ENCODE measurements at places on chromosomes 5 and 9.

DNA sequence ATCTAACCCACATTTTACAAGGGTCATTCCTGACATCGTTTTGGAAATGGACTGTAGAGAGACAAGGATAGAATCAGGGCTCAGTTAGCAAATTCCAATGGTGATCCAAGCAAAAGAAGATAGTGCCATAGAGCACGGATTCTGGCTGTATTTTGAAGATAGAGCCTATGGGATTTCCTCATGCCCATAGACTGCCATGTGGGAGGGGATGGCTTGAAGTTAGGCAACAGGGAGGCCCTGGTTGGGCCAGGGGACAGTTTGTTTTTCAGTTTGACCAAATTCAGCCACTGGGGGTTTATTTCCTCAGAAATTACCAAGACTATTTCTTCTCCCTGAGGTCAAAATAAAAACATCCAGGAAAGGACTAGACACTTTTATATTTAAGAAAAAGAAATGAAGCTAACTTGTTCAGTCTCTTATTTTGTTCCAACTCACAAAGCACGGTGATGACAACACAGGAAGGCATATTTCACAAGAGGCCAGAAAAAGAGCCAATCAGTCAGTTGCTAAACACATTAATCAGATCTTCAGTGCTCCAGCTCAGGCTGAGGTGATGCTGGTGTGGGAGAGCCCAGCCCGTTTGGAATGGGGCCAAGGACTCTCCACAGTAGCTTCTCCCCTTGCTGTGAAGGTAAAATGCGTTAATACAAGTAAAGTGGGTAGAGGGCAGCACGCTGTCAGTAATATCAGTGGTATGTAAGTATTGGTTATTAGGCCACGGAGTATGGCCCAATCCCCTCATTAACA is 4.4 kb upstream of the DCTN4 start:
- DNase-seq: no peak

GRCh38 chr5:41738710-41739354 is 131.4 kb downstream of the OXCT1 start:
- no peak for DNase-seq

DNA sequence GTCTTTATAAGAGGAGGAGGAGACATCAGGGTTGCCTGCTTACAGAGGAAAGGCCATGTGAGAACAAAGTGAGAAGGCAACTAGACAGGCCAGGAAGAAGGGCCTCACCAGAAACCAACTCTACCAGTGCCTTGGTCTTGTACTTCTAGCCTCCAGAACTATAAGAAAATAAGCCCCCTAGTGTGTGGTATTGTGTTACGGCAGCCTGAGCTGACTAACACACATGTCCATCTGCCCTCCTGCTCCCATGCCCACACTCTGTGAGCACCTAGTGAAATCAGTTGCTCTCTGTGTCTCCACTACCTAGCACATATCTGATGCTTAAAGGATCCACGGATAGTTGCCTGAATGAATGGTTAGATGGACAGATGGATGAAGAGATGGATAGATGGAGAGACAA is 6.9 kb downstream of the AK3 start:
- no peak for DNase-seq

DNA sequence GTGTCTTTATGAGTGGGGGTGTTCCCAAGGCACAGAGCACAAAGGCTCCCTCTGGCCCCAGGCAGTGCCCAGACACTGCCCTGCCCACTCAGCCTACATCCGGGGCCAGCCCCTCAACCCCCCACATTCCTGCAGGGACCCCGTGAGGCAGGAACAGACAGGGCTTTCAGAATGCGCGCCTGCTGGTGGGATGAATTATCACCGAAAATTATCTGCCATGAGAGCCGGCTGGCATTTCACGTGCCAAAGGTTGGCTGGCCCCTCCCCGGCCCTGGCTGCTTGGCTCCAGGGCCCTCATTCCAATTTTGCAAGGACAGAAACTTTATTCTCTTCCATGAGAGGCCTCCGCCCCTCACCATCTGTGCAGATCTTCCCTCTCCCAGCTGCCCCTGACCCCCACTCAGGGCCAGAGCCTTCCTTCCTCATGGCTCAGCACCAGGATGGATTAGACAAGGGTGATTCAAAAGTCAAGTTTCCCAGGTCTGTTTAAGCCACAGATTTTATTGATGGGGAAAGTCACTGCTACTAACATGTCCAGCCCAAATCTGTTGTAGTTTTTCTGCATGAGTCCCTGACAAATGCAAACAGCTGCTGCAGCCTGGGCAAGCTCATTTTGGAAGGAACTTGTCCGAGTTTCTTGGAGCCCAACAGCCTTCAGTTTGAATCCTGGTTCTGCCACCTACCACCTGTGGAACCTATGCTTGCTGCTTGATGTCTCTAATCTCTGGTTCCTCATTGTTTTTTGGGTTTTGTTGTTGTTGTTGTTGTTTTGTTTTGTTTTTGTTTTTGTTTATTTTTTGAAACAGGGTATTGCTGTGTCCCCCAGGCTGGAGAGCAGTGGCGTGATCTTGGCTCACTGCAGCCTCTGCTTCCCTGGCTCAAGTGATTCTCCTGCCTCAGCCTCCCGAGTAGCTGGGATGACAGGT is 32.3 kb upstream of the WDR38 start:
- DNase-seq: no peak

DNA sequence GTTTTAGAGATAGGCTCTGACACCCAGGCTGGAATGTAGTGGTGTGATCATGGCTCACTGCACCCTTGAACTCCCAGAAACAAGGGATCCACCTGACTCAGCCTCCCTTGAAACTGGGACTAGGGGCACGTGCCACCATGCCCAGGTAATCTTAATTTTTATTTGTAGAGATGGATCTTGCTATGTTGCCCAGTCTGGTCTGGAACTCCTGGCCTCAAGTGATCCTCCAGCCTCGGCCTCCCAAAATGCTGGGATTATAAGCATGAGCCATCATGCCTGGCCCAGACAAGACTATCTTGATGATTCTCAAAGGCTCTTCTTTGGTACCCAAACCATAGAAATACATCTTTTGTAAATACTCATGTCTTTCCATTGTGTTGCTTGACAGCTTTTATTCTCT is 10.8 kb downstream of the OSMR start:
- no peak for DNase-seq

DNA sequence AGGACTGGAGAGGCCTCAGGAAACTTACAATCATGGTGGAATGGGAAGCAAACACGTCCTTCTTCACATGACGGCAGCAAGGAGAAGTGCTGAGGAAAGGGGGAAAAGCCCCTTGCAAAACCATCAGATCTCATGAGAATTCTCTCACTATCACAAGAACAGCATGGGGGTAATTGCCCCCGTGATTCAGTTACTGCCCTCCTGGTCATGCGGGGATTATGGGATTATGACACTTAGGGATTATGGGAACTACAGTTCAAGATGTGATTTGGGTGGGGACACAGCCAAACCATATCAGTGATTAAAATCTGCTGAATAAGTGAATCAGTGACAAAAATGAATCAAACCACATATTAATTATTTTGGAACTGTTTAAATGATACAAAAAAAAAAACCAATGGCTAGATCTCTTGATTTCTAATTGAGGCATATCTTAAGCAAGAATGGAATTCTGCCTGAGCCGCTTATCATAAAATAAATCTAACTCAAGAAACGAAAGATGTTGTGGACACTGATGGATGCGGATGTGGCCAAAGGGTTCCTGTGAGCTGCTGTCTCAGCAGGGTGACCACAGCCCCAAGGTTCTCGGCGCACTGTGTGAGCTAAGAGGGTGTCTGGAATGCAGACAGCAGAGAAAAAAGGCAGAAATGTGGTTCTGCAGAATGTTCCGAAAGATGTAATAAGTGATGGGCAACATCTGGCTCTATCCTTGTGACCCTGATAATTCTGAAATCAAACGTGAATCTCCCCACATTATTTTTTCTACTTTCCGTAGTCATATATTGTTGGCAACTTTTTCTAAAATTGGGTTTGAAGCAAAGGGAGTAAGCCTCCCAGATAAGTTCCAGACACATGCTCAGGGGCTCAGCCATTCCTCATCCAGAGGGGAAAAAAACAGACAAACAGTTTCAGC is 107.2 kb upstream of the ICE1 start:
- no peak for DNase-seq

DNA sequence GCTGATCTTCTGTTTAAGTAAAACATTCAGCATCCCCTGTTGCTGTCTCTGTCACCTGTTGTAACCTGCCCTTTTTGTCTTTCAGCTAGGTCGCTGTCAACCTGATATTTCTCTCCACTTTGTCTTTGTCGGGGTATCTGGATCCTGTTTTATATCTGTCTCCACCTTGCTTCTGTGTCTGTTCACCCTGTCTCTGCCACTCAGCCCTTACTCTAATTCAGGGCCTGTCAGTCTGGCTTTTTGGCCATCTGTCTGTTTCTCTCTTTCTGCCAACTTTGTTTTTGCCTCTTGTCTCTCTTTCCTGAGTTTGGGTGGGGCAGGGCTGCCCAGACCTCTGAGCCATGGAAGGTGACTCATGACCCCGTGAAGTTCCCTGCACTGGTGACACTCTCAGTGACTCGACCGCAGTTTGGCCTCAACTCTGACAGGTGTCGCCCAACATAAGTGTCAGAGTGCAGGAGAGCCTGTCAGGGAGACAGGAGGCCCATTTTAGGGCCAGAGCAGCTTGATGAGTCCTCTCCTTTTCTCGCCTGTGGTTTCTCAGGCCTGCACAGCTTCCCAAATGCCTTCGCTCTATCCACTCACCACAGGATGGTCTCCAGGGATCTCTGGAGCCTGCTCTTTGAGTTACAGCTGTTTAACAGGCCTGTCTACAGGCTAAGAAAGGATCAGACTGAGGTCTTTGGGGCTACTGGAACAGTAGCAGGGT is 868 bp downstream of the ZBTB43 start:
- DNase-seq: no peak

- DNase-seq: no peak
Measured at GRCh38 chr5:54638106-54638505, 120.5 kb downstream of the SNX18 start.

- no peak for DNase-seq
Measured at GRCh38 chr9:37531699-37532098, 44.5 kb downstream of the FBXO10 start.

GRCh38 chr9:86281593-86282076 is 703 bp downstream of the ISCA1 start:
- no peak for DNase-seq

- DNase-seq: no peak
Measured at GRCh38 chr5:64569858-64570257, 64.0 kb downstream of the RGS7BP start.

DNA sequence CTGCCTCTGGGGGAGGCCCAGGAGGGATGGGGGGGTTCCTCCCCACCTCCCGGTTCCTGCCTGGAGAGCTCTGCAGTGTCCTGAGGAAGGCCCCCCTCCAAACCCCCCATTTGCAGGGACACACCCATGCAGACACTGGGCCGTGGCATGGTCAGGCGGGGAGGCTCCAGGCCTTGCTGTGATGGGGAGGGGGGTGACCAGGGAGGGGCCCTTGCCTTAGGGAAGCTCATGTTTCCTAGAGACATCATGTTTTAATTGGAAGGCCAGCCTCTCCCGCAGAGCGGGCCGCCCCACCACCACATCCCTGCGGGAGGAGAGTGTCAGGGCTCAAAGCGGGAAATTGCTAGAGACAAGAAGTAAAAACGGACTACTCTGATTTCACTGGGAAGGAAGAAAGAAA is 12.0 kb downstream of the PRRX2 start:
- DNase-seq: no peak

- no peak for DNase-seq
Measured at GRCh38 chr5:3896098-3896497, 300.5 kb downstream of the IRX1 start.

GRCh38 chr9:1871626-1872419 is 143.3 kb upstream of the SMARCA2 start:
- DNase-seq: no peak

GRCh38 chr5:120504057-120504456 is 40.0 kb downstream of the PRR16 start:
- no peak for DNase-seq

DNA sequence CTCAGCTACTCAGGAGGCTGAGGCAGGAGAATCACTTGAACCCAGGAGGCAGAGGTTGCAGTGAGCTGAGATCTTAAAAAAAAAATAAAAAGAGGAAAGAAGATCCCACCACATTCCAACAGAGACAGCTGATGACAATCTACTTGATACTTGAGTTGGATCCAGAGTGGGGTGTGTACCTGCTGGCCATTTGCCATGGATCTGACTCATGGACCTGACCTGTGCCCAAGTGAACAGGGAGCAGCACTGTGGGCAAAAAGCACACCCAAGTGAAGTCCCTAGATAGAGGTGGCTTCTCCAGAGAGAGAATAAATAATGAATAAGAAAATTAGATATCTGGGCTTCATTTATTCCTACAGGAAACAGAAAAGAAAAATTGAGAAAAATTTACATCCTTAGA is 81.2 kb upstream of the MIER3 start:
- DNase-seq: no peak

DNA sequence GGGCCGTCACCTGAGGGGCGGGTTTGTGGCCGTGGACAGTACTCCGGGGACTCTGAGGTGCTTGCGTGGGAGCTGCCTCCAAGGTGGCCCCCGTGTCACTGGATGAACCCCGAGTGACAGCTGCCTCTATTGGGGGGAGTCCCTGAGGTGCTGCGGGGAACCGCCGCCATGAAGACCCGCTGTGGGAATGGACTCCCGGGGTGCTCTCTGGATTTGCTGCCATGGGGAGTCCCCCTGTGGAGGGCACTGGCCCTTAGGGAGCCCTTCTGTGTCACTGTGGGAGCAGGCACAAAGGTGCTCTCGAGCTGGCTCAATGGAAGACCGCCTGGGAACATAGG is 100.2 kb upstream of the CCL21 start:
- no peak for DNase-seq

Data from left renal pelvis (tissue), 4 donors.